ENCODE measurements at places on chromosomes 12 and 14.

- DNase-seq = no peak
Observed at GRCh38 chr12:111705672-111706071, 19.8 kb downstream of the ACAD10 start.

DNA sequence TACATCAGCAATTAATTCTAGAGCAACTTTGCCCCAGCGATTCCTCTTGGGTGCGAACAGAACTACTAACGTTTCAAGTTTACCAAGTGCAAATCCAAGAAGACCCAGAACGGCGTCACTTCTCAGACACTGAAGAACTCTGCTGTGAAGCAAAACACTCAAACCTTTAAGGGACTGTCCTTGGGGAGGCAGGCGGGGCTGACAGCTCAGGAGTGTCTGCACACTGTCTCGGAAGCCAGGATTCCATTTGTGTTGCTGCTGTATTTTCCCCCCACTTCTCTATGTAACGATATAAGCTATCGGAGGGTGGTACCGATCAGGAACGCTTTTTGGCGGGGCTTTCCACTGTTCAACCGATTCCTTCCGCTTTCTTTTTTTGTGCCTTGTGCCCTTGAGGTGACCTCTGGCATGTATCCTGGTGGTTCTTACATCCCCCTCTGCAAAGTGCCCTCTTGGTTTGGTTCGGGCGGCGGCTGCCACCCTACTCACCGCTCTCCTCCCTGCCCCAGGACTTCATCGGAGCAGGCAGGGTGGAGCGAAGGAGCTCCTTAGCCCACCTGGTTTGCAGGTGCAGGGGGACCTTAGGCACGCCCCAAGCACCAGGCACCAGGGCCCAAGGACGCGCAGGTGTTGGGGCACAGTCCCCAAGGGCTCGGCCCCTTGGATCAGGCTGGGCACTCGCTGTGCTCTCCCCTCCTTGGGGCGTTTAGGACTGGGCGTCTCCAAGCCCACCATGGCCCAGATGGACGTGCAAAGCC, 19.2 kb upstream of the MLXIP start:
- DNase-seq = no peak

GRCh38 chr12:2169489-2169888, 116.7 kb downstream of the CACNA1C start:
- no peak for DNase-seq

DNA sequence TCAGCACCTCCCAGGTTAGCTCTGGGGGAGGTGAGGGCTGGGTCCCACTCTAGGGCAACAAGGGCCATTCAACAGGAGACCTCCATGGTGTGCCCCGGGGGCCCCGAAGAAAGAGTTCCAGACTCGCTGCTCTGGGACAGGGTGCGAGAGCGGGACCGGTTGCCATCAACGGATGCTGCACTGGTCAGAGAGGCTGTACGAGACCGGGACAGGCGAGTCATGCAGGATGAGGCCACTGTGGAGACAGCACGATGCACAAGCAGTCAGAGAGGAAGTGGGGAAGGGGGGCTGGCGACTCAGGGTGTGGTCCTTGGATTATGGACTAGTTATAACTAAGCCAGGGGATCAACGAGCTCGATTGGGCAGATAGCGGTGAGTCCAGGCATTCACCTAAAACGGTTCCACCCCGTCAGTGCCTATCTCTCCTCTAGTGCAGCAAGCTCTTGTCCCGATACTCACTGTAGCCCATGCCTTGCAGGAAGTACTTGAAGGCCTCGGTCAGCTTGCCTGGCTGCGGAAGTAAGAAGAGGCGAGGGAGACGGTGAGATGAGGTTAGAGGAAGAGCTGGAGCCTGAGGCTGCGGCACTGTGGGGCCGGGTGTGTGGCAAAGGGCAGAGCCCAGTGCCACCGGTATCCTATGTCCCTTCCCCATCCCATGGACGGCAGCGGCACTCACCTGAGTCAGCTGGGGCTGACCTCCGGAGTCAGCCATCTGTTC, 7.2 kb downstream of the NDRG2 start:
- DNase-seq = no peak

- no peak for DNase-seq
Observed at GRCh38 chr12:111085096-111085495, 164.7 kb upstream of the MYL2 start.
